Cerebellum (tissue), 4 donors: ENCODE measurements at places on chromosomes 5 and 9.
A peak's percentile ranks its signal among the peaks of the same experiment; 100 is the strongest.

DNA sequence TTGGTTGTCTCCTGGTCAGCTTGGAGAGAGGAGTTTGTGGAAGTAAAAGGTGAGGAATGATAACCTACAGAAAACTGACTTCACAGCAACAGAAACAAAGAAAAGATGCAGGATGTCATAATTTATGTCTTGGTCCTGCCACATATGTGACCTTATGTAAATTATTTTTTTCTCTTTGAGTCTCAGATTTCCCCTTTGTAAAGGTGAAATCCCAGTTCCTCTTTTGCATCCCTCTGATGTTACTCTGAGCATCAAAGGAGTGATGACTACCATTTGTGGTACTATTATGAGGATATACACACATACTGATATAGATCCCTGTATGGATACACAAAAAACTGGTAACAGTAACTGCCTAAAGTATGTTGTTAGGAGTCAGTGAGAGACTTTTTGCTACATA lies 1.4 kb upstream of the THG1L start:
- DNase-seq = no peak

DNA sequence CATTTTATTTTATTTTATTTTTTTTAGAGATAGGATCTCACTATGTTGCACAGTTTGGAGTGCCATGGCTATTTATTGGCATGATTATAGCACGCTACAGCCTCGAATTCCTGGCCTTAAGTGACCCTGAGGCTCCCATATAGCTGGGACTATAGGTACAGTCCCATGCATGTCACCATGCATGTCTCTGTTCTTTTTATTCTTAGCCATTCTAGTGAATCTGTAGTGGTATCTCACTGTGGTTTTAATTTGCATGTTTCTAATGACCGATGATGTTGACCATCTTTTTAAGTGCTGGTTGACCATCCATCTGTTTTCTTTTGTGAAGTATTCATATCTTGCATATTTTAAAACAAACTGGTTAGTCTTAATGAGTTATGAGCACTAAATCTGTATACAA lies 76.1 kb downstream of the SLC44A1 start:
- no peak for DNase-seq

DNA sequence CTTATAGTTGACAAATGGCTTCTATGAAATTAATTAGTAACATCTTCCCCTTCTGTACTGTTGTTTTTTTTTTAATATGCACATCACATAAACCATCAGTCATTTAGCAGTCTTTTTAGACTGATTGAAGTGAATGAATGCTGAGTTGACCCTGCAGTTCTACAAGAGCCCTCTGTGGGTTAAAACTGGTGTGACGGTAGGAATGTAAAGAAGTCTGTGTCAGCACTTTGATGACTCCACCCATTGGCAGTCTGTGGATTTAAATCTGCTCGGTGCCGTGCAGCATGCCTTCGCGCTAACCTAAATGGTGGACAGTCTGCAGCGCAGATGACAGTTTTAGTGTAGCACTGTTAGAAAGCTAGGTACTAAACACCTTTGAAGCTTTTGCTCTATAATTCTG lies 3.1 kb downstream of the GTF3C4 start:
- peak; percentile 47 for DNase-seq

GRCh38 chr5:113056988-113057387 lies 80.4 kb downstream of the DCP2 start:
- no peak for DNase-seq

DNA sequence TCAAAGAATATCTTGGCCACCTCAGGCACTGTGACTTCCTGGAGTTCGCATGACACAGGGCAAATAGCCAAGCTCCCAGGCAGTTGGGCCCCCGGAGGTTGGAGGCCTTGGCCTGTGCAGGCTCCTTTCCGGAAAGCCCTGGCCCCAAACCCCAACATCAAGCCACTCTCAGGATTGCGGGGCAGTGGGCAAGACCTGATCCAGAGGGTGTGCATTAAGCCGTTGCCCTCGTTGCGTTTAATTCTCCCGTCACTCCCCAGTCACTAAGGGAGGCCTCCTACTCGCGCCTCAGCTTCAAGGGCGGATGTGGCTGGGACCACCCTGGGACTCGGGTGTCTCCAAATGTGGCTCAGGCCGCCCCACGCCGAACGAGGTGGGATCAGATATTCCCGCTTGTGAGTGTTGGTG lies 60.1 kb downstream of the TMEM174 start:
- DNase-seq = no peak
